Foreskin melanocyte (primary cell): ENCODE measurements at places on chromosomes 6 and 20.

- DNase-seq = no peak
These were observed 10.8 kb upstream of the TBCC start for GRCh38 chr6:42756722-42757121.

DNA sequence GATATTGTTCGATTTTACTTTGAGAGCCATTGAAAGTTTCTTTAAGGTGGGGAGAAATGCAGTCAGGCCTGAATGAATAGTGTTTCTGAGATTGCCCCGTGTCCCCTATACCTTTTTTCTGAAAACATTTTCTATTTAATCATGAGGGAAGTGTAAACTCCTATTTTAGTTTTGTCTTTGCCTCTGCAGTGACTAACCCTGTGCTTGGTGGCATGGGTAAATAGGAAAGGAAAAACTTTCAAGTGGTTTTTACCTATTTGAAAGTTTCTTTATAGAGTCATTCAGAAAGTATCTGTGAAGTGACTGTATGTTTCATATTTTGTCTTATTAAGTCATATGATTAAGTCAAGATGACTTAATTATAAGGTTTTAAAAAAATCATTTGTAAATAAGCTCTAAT is 14.5 kb downstream of the SNRNP48 start:
- no peak for DNase-seq

DNA sequence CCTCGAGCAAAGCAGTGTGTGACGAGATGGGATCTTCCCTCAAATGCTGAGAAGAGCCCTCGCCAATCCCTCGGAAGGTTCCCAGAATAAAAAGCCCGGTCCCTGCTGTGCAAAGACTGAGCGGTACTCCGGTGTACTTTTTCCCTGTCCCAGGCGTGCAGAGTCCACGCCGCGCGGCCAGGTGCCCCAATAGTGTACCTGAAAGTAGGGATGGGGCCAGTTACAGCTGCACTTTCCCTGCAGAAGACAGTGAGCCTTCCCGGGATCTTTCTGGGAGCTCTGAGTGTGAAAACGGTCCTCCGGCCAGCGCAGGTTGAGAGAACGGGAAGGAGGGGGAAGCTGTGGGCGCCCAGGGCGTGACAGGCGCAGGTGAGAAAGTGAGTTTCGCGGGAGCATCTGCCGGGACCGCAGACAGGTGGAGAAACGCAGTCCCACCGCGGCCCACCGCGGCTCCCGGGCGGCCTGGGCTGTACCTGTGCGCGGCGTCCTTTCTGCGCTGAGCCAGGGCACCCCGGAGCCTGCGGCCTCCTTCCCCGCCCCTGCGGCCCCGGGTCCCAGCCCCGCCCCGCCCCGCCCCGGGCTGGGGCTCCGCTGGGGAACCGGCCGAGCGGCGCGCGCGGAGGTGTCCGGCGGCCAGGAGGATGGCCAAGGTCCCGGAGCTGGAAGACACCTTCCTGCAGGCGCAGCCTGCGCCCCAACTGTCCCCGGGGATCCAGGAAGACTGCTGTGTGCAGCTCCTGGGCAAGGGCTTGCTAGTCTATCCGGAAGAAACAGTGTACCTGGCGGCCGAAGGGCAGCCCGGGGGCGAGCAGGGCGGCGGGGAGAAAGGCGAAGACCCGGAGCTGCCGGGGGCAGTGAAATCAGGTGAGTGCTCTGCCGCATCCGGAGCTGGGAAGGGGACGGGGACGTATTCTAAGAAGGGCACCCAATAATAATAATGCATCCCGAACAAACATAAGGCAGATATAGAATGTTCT is at the start of gene RFX6:
Gene RFX6 (plus strand): TSS at position 608 of the 977 bp plus-strand sequence. CDS start 34 bp downstream, at position 642.
- DNase-seq = no peak

DNA sequence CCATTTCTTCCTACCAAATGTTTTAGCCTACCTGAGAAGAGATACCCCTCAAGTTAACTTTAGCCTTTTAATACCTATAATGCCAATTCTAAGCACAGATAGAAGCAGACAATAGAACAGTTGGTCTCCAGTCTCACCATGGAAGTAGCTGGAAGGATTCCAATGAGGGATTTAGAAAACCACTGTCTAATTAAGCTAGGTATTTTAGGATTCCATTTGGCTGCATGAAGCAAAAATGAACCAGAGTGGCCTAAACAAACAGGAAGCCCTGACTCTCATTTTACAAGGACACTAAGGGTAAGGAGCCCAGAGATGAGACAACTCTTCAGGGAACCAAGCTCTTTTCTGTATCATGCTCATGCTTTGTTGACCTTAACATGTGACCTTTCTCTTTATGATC is 199.2 kb downstream of the ALDH8A1 start:
- no peak for DNase-seq

DNA sequence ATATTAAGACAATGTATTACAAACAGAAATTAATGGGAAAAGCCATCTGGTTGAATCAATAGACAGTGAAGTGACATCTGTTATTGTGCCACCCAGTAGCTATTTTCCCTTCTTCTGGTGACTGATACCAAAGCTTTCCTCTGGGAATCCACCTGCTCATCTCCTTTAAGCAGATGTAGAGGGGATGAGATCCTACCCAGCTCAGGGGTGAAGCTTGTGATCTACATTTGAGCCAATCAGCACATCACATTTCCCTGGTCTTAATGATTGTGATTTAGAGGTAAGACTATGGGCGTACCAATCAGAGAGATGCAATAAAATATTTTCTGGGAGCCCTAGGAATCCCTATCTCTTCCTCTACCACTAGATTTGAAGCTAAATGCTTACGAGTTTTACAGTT is 782.9 kb downstream of the PTPRT start:
- no peak for DNase-seq

- DNase-seq = no peak
These were observed 146.0 kb upstream of the PHACTR1 start for GRCh38 chr6:12570461-12571030.

- no peak for DNase-seq
These were observed 7.6 kb upstream of the FRMD1 start for GRCh38 chr6:168086616-168087015.

- DNase-seq = no peak
These were observed 222.6 kb downstream of the FOXC1 start for GRCh38 chr6:1832358-1832757.

DNA sequence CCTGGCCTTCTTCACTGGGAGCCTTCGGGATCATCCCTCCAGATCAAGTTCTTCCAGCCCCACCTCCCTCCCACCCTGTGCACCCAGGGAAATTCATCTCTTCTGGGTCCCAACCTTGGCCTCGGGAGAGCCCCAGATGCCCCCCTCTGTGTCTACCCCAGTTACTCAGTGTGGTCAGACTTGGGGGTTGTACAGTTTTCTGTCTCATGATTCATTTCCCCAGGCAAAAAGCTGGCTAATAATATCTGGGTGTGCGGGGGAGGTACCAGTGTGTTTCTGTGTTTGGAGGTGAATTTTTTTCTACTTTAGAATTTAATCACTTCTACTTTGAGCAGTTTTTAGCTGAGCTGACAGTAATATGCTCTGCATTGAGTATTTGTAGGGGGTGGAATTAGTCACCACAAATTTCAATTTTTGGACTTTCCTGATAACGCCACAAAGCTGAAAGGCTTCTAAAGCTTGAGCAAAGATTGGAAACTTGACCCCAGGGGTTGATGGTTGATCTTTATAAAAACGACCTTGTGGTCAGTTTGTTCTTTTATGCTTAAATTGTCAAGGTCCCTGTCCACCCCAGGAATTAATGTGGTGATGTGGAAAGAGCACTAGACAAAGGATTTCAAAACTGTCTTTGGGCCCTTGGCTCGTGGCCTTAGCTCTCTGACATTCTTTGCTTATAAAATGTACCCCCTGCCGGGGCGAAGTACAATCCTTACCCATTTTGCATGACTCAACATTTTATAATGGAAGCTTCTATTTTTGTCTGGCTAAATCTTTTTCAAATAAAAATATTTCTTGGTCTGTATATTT is 284.7 kb upstream of the TAB2 start:
- DNase-seq = peak; percentile 22

- no peak for DNase-seq
These were observed 345.4 kb downstream of the CD109 start for GRCh38 chr6:74041420-74041819.

GRCh38 chr6:106451439-106451838 is 90.9 kb downstream of the CRYBG1 start:
- no peak for DNase-seq

GRCh38 chr20:35726842-35727711 is 15.0 kb downstream of the RBM39 start:
- no peak for DNase-seq

DNA sequence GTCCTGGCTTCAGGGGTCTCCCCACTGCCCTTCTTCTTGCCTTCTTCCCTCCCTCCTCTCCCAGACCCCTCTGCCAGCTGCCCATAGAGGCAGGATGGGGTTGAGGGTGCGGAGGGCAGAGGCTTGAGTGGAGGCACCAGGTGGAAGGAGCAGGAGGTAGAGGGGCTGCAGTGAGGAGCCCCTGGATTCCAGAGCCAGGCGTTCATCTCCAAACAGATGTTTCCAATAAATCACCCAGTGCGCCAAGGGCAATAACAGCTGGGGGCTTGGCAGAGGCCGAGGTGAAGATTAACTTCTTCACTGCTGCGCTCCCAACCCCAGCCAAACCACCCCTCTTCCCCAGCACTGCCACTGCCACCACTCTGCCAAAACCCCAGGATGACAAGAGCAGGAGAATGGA is 10.7 kb downstream of the MDFI start:
- no peak for DNase-seq

- DNase-seq = no peak
These were observed 574 bp downstream of the RPS12 start for GRCh38 chr6:132814716-132815570.

- no peak for DNase-seq
These were observed 626.1 kb downstream of the DHX35 start for GRCh38 chr20:39588148-39588757.
